HCEC 1CT (cell line): ENCODE measurements at places on chromosomes 2 and 18.
A peak's percentile ranks its signal among the peaks of the same experiment; 100 is the strongest.

DNA sequence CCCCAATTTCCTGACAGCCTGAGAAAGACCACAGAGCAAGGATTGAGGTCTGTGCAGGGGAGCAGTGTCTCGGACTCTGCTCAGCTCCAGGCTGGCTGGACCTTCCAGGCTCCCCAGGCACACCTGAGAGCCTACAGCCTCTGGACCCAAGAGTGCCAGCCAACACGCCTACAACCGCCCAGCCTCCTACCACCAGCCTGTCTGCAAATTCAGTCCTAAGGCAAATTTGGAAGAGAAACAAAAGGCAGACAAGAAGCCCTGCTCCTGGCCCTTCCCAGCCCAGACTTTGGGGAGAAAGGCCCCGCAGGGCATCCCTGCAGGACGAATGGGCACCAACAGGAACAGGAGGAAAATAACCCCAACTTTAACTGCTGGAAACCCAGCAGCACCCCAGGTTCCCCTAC lies 1.9 kb downstream of the HS6ST1 start:
- DNase-seq: no peak

DNA sequence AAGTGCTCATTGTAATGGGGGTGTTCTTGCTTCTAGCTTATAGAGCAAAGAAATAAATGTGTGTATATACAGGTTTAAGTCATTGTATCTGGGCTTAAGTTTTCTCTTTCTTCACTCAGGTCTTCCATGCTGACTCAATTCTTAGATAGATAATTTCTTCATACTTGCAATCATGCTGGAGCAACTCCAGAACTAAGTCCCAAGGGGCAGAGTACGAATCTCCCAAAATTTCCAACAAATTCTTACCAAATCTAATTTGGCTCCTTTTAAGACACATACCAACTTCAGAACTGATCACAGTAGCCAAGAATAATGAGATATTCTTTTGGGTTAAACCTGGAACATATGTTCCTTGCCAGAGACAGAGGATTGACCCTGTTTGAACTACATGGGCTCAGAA lies 4.3 kb upstream of the SPAG16 start:
- DNase-seq: no peak

- peak; percentile 18 for DNase-seq
Observed at GRCh38 chr2:177078416-177078815, 134.2 kb upstream of the HNRNPA3 start.

GRCh38 chr18:60508108-60508507 lies 135.5 kb upstream of the MC4R start:
- no peak for DNase-seq

DNA sequence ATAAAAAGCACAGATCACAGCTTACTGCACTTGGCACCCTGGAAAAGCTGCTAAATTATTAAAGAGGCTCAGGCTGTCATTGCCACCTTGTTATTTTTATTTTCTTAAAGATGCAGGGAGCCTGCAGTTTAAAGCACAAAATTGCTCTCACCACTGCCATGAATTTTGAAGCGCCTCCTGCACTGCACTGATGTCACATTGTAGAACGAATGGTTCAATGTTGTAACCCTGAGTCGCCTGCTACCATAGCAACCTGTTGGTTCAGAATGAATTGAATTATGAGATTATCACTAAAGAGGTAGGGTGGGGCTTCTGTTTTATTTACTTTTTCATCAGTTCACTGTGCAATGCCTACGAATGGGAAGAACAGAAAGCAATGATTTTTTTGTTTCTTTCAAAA lies 16.5 kb downstream of the SCG2 start:
- DNase-seq: peak; percentile 57

DNA sequence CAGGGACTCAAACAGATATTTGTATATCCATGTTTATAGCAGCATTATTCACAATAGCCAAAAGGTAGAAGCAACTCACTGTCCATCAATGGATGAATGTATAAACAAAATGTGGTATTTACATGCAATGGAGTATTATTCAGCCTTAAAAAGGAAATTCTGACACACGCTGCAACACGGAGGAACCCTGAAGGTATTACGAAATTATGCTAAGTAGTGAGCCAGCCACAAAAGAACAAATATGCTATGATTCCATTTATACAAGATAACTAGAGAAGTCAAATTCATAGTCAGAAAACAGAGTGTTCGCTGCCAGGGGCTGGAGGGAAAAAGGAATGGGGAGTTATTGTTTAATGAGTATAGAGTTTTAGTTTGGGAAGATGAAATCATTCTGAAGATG lies 61.0 kb upstream of the CDKL4 start:
- no peak for DNase-seq

DNA sequence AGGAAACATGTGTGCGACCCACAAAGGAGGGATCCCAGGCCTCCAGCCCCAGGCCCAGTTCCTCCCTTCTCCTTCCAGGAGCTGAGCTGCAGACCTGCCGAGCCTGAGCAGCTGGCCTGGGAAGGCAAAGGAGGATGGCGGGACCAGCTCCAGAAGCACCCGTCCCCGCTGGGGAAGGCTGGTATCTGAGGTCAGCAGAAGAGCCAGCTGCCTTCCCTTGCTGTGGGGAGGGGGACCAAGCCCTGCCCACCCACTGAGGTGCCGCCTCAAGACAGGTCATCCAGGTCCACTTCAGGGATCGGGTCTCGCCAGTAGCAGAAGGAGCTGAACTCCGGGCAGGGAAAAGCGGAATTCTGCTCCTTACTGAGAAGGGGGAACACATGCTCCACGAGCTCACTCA lies 73.2 kb downstream of the EMILIN2 start:
- DNase-seq: no peak
